ENCODE measurements at places on chromosomes 3 and 15.

- no peak for DNase-seq
Observed at GRCh38 chr3:150922611-150923010, 17.4 kb upstream of the MINDY4B start.

GRCh38 chr3:42163622-42164244 lies 72.6 kb downstream of the TRAK1 start:
- DNase-seq: no peak

GRCh38 chr3:175932586-175932985 lies 1073.5 kb downstream of the NAALADL2 start:
- no peak for DNase-seq

DNA sequence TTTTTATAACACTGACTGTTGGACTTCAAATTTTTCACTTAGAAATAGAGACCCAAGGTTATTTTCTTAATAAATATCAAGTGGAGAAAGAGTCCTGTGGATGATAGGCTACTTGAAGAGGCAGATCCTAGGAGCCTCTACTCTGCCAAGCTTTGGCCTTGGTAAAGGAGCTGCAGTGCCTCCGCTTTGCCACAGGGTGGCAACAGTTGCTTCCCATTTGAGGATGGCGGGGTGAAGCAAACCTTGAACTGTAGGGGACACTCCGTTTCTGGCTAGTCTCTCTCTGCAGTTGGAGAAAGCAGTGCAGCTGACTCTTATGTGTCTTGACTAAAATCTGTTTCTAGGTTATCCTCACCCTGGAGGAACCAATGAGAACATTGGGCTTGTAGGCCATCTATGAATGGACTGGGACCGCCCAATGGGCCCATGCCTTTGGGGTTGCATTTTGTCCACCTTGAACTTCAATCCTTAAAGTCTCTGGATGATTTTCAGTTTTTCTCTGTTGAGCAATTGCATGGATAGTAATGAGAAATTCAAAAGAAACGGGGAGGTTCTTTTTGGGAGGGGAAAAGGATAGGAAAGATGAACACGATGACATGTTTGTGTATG lies 9.8 kb downstream of the SCG5 start:
- peak; percentile 66 for DNase-seq

GRCh38 chr15:47861111-47861903 lies 144.0 kb downstream of the SEMA6D start:
- DNase-seq: no peak

- no peak for DNase-seq
Observed at GRCh38 chr3:61600195-61600594, 38.8 kb downstream of the PTPRG start.

DNA sequence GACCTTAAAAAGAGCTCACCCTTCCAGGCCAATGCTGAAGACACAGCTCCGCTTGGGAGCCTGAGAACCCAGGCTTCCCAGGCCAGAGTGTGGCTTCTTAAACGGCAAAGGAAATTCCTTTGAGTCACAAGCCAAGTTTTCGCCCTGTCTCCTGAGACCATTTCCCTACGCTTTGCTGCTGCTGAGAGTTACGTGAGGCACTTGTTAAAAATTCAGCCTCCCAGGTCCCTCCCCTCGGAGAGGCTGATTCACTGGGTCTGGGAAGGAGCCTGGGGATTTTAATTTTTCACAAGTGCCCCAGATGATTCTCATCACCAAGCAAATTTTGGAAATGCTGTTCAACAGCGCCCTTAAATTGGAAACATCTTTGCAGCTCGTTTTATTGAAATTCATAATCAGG lies 25.5 kb downstream of the RLBP1 start:
- DNase-seq: no peak

DNA sequence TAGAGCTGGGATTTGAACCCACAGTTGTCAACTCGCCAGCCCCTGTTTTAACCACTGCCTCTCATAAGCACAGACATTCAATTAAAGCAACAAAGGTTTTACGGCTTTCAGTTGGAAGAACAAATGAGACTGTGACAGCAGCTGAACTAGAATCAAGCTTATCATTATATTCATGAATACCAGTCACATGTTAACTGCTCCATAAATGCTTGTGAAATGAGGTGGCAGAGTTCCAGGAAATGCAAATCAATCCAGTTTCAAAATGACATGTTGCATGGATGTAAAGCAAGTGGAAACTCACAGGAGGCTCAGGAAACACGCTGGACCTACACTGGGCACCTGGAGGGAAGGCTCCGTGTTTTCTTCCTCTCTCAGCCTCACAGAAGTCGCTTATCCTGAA lies 3.9 kb downstream of the GP5 start:
- no peak for DNase-seq

DNA sequence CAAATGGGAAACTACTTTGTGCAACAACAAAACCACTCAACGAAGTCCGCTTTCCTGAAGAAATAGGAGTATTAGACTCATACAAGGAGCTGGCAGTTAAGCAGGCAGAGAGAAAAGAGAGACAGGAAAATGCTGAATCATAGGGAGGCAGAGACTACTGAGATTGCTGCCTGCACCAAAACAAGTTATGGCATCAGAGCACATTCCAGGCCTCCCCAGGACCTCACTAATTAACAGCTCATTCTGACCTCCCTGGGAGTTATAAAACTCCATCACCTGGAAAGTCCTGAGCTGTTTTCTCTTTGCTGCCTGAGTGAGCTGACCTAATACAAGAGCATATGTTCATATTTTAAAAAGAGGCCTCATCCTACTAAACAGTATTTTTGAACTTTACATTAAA lies 741.0 kb downstream of the MCTP2 start:
- no peak for DNase-seq

- no peak for DNase-seq
Observed at GRCh38 chr3:122754929-122755328, 38.7 kb downstream of the HSPBAP1 start.

DNA sequence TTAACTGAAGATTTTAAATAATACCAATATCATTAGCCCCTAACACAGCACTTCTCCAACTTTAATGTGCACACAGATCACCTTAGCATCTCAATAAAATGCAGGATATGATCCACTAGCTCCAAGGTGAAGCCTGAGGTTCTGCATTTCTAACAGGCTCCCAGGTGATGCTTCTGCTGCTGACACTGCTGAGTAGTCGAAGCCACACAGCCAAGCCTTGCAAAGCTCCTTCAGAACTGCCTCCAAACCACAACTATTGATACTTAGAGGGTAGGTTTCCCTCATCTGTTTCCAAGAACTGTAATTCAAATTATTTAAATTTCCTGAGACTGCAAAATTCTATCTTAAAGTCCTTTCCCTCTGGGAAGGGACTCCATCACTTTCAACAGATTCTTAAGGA lies 3.9 kb downstream of the RIOX2 start:
- no peak for DNase-seq

- no peak for DNase-seq
Observed at GRCh38 chr3:149519912-149520311, 45.4 kb downstream of the TM4SF4 start.

DNA sequence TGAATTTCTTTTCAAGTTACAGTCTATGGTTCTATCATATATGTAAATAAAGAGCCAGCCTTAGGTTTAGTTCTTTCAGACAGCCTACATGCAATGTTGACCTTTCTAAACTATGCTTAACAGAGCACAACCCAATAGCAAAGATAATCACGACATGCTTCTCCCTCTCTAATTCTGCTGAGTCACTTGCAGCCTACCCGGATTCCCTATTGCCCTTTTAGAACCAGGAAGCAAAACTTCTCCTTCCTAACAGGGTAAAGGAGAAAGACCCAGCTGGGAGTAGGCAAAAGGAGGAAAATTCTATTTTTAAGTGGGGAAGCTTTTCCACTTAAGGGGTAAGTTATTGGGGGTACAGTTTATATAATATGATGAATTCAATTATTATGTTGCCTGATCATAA lies 79.3 kb downstream of the SLC7A14 start:
- peak; percentile 70 for DNase-seq

GRCh38 chr15:41492597-41493204 lies 973 bp upstream of the ITPKA start:
- no peak for DNase-seq

DNA sequence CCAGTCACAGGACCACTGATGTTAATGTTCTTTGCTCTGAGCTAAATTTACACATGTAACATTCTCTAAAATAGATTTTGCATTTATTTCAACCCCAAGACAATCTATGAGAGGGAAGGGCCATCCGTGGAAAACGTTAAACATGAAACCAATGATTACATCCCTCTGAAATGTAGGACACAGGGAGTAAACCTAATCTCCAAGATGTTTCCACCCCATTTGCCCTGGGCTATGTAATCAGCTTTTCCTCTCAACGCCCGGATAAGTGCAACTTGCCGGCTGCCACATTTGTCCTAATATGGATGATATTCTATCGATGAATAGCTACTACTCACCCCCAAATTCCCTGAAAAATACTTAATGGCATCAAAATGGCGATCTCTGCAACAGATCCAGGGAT lies 6.4 kb upstream of the FMN1 start:
- DNase-seq: no peak

Measured in globus pallidus (tissue), 1 donor.